ENCODE measurements at places on chromosomes 2 and 18.

DNA sequence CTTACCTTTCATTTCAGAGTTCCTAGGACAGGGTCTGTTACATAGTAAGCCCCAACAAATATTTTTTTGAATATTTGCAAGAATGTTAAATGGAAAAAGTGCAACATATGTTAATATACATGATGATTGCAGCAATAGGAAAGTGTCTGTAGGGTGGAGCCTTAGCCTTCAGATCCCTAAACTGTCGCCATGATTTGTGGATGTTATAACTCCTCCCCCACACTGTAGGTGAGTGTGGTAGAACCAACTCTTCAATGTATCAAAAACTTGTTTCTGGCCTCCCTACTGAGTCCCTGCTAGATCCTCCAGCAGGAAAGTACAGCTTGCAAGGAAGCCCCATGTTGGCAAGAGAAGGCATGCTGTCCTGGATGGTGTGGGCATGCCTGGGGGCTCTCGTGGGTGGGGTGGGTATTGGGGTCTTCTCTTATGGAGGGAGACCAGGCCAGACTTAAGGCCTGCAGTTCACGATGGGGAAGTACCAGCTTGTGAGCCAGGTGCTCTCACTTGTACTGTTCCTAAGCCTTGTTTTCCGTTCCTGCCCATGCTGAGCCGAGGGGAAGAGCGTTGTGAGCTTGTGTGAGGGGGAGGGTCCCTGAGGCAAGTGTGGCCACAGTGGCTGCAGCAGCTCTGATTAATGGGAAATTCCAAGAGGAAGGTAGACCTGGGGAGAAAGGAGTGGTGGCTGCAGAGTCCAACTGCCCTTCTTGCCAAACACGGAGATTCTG lies 11.4 kb downstream of the FHOD3 start:
- DNase-seq, result no peak

GRCh38 chr18:41244591-41245037 lies 710.4 kb upstream of the PIK3C3 start:
- DNase-seq, result no peak

GRCh38 chr18:6591491-6591890 lies 138.0 kb upstream of the ARHGAP28 start:
- no peak for DNase-seq

- DNase-seq, result no peak
Measured at GRCh38 chr2:202423139-202423538, 47.0 kb downstream of the BMPR2 start.

- DNase-seq, result no peak
Measured at GRCh38 chr2:44952806-44953498, 11.4 kb downstream of the SIX3 start.

DNA sequence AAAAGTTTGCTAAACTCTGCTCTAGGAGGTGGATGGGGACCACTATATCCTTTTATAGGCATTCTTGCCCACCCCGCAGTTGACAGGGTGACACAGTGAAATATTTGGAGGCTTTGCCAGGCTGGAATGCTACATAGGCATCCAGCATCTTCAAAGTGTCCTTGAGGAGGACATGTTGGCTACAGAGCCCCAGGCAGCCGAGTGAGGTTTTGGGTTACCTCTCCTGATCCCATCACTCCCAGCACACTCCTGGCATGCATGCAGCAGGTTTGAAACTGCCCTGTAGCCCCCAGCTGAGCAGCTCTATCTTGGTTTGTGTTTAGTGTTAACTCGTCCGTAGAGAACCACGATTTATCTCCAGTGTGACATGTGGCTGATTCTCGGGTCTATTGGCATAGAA lies 7.3 kb downstream of the FOSL2 start:
- no peak for DNase-seq

- no peak for DNase-seq
Measured at GRCh38 chr18:60446821-60447220, 74.2 kb upstream of the MC4R start.

DNA sequence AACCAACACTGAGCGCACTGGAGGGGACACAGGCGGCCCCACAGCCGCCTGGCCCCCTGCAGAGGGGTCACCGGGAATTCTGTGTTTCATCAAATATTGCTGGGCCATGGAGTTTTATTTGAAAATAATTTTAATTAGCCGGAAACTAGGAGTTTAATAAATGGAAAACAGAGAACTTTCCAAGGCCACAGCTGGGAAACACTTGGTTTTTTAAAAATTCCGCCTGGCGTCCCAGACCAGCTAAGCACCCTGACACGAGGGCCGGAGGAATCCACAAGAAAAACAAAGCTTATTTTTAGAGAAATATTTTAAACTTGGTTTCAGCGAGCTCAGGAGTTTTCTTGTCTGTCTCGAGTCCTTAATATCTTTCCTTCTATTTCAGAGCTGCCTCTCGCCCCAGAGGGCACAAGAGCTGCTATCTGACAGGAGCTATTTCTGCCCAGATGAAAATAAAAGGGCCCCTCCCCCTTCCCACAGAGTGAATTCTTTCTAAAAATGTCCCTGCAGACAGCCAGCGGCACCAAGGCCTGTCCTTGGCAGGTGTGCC lies 8.2 kb downstream of the ZFP36L2 start:
- DNase-seq, result no peak

All from neural crest cell (in vitro differentiated cells).